Spleen (tissue), 13 donors: ENCODE measurements at places on chromosomes 5 and 9. TPM values are rescaled to one million over a fixed set of nuclear protein-coding genes. Genes with fewer than 3 reads are reported as not detected.

The RNF183 gene
- polyA plus RNA-seq = 0.09 TPM

The GGTA1 gene
- 11.2 TPM for polyA plus RNA-seq

DNA sequence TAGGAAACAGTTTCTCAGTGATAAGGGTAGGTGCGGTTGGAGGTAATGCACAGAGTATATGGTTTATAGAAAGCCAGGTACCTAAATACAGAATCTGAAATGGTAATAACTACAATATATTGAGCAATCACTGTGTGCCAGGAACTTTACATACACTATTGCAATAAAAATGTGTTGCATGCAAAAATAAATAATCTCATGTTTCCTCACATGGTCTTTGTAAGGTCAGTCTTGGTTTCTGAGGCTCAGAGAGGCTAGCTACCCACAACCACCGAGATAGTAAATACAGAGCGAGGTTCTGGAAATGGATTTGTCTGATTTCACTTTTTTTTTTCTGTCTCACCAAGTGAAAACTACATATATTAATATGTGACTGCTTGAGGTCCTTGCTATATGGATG is 128.9 kb downstream of the CAMK4 start:
- DNase-seq = no peak

- DNase-seq = no peak
These were observed 20.6 kb upstream of the LAMC3 start for GRCh38 chr9:130988400-130988747.

- DNase-seq = no peak
These were observed 9.0 kb downstream of the RFX3 start for GRCh38 chr9:3516667-3517330.

DNA sequence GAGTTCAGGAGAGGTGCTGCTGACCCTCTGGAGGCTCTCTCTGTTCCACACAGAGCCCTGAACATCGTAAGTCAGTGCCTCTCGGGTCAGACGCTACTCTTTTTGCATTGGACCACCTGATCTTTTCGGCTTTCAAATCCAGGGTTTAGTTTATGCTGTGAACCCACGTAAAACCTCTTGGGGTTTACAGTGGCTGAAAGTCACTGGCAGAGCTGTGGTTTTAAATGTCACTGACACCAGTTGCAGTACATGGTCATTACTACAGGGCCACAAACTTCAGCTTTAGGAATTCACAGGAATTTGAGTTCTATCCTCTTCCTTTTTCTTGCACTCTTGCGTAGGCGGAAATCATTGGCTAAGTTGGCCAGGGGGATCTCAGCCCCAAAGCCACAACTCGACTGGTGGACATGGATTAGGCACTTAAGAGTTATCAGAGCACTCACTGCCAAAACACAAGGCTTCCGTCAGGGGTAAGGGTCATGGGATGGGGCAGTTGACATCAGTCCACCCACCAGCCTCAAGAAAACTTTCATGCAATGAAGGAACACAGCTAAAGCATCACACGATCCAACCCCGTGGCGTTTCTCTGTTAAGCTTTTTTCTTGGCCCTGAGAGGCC is 76.9 kb downstream of the SFXN1 start:
- DNase-seq = no peak

DNA sequence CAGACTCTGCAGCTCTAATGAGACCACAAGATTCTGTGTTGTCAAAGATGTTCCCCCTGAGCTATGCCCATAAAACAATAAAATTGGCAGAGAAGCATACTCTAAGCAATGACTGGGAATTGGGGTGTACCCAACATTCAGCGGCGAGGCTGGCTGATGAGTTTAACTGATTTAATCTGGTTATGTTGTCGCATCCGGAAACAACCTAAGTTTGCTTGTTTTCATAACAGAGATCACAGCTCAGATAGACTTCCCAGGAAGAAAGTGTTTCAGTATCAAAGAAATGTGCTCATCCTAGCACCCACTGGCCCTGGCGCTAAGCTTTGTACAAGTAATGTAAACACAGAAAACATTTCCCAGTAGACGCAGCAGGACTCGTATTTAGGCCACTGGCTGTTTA is 7.4 kb downstream of the SEMA5A start:
- DNase-seq = no peak

DNA sequence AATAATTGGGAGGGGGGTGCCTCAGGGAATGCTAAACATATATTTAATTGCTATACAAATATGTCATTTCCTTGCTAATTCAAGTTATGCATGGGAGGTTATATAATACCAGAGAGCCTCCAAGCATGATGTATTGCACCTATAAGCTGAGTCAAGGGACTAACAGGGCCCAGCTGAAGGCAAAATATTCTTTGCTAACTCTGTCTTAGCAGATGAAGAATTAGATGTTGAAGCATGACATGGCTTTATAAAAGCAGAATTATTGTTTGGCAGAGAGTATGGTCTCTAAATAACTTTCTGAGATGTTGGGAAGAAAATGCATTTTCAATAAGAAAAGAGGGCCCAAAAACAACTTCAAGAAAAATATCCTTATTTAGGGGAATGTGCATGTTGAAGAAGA is 60.4 kb downstream of the SGCD start:
- DNase-seq = no peak

DNA sequence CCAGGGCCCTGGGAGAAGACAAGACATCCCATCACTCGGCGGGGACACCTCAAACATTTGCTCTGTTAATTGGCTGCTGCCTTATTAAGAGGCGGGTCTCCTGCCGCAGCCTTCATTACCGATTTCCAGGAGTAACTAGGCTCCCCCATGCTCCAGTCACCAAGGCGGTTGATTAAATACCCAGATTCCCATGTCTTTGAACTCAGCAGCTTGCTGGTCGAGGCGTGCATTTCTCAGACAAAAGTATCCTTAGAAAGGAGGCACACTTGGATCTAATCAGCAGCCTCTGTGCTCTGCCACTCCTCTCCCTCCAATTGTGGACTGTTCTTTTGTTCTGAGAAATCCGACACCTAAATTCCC is 228.8 kb downstream of the FSTL4 start:
- DNase-seq = no peak

DNA sequence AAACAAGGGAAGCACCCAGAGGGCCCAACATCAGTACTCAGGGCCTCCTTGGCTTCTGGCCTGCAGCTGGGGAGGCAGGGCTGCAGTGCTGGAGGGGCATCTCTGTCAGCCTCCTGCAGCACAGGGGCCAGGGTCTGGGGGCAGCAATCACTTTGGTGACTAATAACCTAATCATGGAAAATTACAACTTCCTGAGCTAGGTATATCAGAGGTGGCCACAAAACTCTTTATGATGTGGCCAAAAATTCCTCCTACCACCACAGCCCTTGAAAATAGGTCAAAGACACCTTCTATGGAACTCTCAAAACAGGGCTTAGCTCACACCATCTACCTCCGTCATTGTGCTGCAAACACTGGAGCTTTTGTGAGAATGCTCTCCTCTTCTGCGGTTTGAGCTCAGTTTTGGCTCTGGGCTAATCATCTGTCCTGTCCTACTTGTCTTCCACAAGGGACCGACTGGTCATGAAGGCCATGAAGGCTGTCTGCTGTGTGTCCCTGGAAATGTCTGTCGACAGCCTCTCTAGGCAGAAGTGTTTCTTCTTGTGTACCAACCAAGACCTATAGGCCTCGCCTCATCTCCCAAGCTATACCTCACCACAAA is 28.6 kb downstream of the CSF2 start:
- DNase-seq = peak; percentile 71

DNA sequence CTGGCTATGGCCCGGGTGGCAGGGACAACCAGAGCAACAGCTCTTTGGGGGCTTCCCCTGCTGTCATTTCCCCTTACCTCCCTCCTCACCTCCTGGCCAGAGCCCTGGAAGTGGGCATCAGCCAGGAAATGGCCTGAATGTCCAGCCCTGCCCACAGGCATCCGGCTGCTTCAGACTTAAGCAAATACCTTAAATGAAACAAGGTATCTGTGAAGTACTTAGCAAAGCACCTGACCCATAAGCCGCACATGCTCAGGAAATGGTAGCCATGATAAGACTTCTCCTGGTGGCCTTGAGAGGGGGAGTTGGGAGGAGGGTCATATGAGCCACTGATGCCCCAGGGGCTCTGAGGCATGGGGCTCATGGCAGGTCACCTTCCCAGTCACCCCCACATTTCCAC is 43.8 kb downstream of the CAMK2A start:
- no peak for DNase-seq

DNA sequence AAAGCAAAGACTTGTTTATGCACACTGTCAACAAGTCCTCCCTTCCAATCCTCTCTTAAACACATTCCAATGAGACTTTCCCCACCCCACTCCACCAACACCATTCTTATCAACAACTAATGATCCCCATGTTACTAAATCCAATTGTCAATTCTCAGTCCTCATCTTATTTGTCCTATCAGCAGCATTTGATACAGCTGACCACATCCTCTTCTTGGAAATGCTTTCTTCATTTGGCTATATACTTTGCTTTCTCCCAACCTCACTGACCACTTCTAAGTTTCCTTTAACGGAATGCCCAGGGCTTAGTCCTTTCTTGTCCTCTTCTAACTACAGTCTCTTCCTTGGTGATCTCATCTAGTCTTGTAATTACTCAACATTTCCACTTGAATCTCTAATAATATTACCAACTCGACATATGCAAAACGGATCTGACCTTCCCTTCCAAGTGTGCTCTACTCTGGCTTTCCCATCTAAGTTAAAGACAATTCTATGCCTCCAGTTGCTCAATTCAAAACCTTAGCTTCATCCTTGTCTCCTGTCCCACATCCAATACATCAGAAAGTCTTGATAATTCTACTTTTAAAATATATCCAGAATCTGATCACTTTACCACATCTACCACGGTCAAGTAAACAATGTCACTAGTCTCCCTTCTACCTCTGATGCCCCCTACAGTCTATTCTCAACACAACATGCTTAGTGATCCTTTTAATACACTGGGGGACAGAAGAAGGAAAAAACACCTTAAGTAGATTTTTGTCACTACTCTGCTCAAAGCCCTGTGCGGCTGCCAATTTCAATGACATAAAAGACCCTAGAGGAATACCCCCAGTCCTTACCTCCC is 25.5 kb downstream of the AGTPBP1 start:
- DNase-seq = no peak

DNA sequence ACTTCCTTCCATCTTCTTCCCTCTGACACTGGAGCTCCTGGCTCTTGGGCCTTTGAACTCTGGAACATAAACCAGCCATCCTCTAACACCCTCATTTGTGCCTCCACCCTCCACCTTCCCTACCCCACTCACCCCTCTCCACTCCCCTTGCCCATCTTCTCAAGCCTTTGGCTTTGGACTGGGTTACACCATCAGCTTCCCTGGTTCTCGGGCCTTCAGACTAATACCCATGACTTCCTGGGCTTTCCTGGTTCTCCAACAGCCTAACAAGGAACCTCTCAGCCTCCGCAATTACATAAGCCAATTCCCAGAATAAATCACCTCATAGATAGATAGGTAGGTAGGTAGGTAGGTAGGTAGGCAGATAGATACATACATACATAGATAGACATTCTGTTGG is 67.1 kb downstream of the FREM1 start:
- no peak for DNase-seq
